ENCODE measurements at places on chromosomes 6 and 20. TPM values are rescaled to one million over a fixed set of nuclear protein-coding genes. Genes with fewer than 3 reads are reported as not detected.

PCK1 gene
- 21.6 TPM for total RNA-seq

GRCh38 chr20:3046677-3047462 is 1.0 kb downstream of the MRPS26 start:
- DNase-seq = no peak

GRCh38 chr6:7269816-7270215 is 43.2 kb downstream of the SSR1 start:
- DNase-seq = no peak

- no peak for DNase-seq
These were observed 31.5 kb downstream of the RAB44 start for GRCh38 chr6:36729161-36729524.

TCEA2 gene
- total RNA-seq = 46.4 TPM

- no peak for DNase-seq
These were observed 1130.1 kb downstream of the HACE1 start for GRCh38 chr6:103729658-103730057.

GRCh38 chr6:121482004-121482693 is 46.7 kb downstream of the GJA1 start:
- DNase-seq = no peak
